Right renal pelvis (tissue), 4 donors: ENCODE measurements at places on chromosomes 13 and 19. TPM values are rescaled to one million over a fixed set of nuclear protein-coding genes. Genes with fewer than 3 reads are reported as not detected.

DLEU7 gene
- polyA plus RNA-seq, result 1.5 TPM

COMP gene
- polyA plus RNA-seq, result 0.07 TPM

CD22 gene
- polyA plus RNA-seq, result 6.6 TPM

RBM26 gene
- polyA plus RNA-seq, result 94.3 TPM

NKPD1 gene
- 0.25 TPM for polyA plus RNA-seq

SYNGR4 gene
- polyA plus RNA-seq, result 0.39 TPM

GAPDHS gene
- not detected for polyA plus RNA-seq

PRTN3 gene
- polyA plus RNA-seq, result 0.50 TPM

CTU1 gene
- polyA plus RNA-seq, result 3.2 TPM

HIPK4 gene
- polyA plus RNA-seq, result 0.14 TPM

KLK14 gene
- 0.53 TPM for polyA plus RNA-seq

TNNI3 gene
- polyA plus RNA-seq, result 5.3 TPM

ATP1A3 gene
- polyA plus RNA-seq, result 0.87 TPM

ZNF383 gene
- polyA plus RNA-seq, result 13.2 TPM

ZNF565 gene
- polyA plus RNA-seq, result 6.9 TPM

KIR3DL1 gene
- not detected for polyA plus RNA-seq

WDR87 gene
- polyA plus RNA-seq, result not detected

ZNF816 gene
- polyA plus RNA-seq, result 15.9 TPM

OR7A5 gene
- polyA plus RNA-seq, result not detected

CYP4F8 gene
- not detected for polyA plus RNA-seq

LGALS14 gene
- not detected for polyA plus RNA-seq

ACP5 gene
- 17.2 TPM for polyA plus RNA-seq

PSG5 gene
- not detected for polyA plus RNA-seq

SYCN gene
- polyA plus RNA-seq, result not detected

ZNF805 gene
- 5.3 TPM for polyA plus RNA-seq

ADGRE3 gene
- polyA plus RNA-seq, result not detected

ZIC5 gene
- 0.10 TPM for polyA plus RNA-seq

ZNF154 gene
- polyA plus RNA-seq, result 29.8 TPM
